ENCODE measurements at places on chromosomes 2 and 18. TPM values are rescaled to one million over a fixed set of nuclear protein-coding genes. Genes with fewer than 3 reads are reported as not detected.

HOXD13 gene
- not detected for total RNA-seq

ZAP70 gene
- total RNA-seq, result not detected

DNA sequence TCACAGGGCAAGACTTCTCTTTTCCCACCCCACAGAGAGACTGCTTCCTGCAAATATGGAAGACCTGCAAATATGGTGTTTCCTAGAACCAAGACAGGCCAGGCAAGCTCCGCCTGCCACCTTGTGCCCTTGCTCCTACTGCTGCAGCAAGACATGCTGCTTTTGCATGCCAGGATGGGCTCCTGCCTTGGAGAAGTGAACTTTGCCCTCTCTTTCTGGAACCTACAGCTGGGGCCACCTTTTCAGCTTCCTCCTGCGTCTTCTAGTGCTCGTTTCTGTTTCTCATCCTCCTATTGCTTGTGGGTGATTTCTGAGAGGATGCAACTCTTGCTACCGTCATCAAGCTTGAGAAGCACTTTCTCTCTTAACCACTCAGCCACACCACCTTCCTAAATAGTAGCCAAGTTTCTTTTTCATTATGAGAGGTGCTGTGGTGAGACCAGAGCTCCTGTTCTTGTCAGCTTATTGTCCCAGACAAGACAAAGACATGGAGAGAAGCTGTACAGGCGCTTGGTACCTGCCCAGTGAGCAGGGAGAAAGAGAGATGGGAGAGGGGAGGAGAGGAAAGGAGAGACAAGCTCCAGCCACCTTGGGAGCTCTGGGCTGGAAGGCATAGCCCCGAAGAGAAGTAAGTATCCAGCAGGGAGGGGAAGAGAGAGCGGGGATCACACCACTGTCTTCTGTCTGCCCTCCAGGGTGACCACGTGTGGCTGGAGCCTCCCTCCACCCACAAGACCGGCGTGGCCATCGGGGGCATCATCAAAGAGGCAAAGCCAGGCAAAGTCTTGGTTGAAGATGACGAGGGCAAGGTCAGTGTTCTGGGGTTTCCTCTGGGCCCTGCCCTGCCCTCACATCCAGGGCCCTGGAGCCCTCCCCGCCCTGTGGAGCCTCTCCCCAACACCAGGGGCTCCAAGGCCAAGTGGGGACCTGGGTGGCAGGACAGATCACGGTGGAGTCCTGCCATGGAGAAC, 28.3 kb downstream of the MYO7B start:
- no peak for DNase-seq

DNA sequence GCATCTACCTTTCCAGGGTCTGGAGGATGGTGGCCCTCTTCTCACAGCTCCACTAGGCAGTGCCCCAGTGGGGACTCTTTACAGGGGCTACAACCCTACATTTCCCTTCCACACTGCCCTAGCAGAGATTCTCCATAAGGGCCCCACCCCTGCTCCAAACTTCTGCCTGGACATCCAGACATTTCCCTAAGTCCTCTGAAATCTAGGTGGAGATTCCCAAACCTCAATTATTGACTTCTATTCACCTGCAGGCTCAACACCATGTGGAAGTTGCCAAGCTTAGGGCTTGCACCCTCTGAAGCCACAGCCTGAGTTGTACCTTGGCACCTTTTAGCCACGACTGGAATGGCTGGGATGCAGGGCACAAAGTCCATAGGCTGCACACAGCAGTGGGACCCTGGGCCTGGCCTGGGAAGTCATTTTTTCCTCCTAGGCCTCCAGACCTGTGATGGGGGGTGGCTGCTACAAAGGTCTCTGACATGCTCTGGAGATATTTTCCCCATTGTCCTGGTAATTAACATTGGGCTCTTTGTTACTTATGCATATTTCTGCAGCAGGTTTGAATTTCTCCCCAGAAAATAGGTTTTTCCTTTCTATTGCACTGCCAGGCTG, 53.7 kb upstream of the ST3GAL5 start:
- DNase-seq, result no peak

DNA sequence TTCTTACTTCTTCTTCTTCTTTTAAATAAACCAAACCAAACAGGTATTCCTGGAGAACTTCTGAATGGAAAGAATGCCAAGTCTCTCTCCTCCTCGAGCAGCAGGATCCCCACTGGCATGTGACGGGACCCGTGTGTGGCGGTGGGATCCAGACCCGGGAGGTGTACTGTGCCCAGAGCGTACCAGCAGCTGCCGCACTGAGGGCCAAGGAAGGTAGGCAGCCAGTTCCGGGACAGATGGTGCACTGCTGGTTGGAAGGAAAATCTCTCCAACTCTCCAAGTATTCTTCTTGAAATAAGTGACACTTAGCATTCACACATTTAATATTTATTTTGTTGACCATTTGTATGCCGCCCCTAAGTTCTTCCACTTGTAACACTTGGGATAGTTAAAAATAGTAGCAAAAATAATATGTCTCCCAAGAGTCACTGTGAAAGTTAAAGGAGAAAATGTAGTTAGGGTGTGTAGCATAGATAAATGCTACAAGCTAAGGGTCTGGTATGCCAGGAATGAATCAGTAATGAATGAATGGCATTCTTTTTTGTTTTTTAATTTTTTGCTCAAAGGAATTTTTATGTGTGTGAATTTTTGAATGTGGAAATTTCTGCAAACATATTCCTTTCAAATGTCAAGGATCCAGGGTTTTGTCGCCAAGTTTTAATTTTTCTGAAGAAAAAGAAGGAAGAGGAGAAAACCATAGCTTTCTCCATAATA, 349.9 kb downstream of the THSD7B start:
- no peak for DNase-seq

- DNase-seq, result no peak
Observed at GRCh38 chr2:195659114-195659513, 2.1 kb downstream of the SLC39A10 start.
